ENCODE measurements at places on chromosomes 16 and 17. TPM values are rescaled to one million over a fixed set of nuclear protein-coding genes. Genes with fewer than 3 reads are reported as not detected.

Gene TOX3
- not detected for total RNA-seq

Gene SSTR5
- total RNA-seq, result 0.12 TPM

Gene TMEM88
- total RNA-seq, result 0.40 TPM

Gene OR1A1
- not detected for total RNA-seq

Gene MYH13
- total RNA-seq, result not detected

Gene PYDC1
- total RNA-seq, result not detected

Gene WNT3
- total RNA-seq, result 0.66 TPM

Gene CRYBA1
- not detected for total RNA-seq

Gene CES4A
- total RNA-seq, result 1.3 TPM

Gene VTN
- total RNA-seq, result 0.53 TPM

Gene BTBD17
- total RNA-seq, result not detected

Gene AATK
- 1.3 TPM for total RNA-seq

Gene KRT33A
- total RNA-seq, result not detected

Gene CXCL16
- 1.5 TPM for total RNA-seq

Gene RASD1
- total RNA-seq, result 3.6 TPM

Gene ATAD5
- total RNA-seq, result 1.4 TPM

Gene RNF112
- total RNA-seq, result 7.3 TPM

Gene HBQ1
- total RNA-seq, result not detected

Gene CBLN1
- total RNA-seq, result not detected

Gene GDPD1
- 0.53 TPM for total RNA-seq

Gene ABCA6
- 127 TPM for total RNA-seq

Gene TAC4
- not detected for total RNA-seq

Gene FSCN2
- total RNA-seq, result 2.8 TPM

Gene RGS11
- 2.7 TPM for total RNA-seq

Gene KRT27
- total RNA-seq, result not detected

Gene TEX14
- under 0.01 TPM for total RNA-seq

Gene RND2
- total RNA-seq, result 0.12 TPM

Gene CENPX
- 26.2 TPM for total RNA-seq

Gene KRTAP2-1
- not detected for total RNA-seq

Gene ELMO3
- total RNA-seq, result 0.66 TPM

Gene NACA2
- not detected for total RNA-seq

Gene NETO2
- total RNA-seq, result 1.4 TPM

Gene TMEM106A
- total RNA-seq, result 3.0 TPM

Gene KRTAP4-3
- total RNA-seq, result not detected

Gene HASPIN
- 3.8 TPM for total RNA-seq

Gene ENDOV
- total RNA-seq, result 22.8 TPM

Gene PRSS27
- 0.92 TPM for total RNA-seq

Gene ANKRD11
- total RNA-seq, result 65.8 TPM

Gene WIPI1
- total RNA-seq, result 165 TPM

Gene CMTM2
- not detected for total RNA-seq

Gene KRTAP4-5
- not detected for total RNA-seq

Gene VMO1
- total RNA-seq, result 0.92 TPM

Gene WNK4
- 0.06 TPM for total RNA-seq

Gene KCNG4
- under 0.01 TPM for total RNA-seq

Gene SLC12A3
- not detected for total RNA-seq

Gene OR3A2
- total RNA-seq, result 0.06 TPM

Gene SHCBP1
- 16.4 TPM for total RNA-seq

Gene FOXN1
- not detected for total RNA-seq

Gene HSD17B1
- total RNA-seq, result 1.2 TPM

Gene TBC1D3G
- not detected for total RNA-seq
